ENCODE measurements at places on chromosomes 16 and 17.

DNA sequence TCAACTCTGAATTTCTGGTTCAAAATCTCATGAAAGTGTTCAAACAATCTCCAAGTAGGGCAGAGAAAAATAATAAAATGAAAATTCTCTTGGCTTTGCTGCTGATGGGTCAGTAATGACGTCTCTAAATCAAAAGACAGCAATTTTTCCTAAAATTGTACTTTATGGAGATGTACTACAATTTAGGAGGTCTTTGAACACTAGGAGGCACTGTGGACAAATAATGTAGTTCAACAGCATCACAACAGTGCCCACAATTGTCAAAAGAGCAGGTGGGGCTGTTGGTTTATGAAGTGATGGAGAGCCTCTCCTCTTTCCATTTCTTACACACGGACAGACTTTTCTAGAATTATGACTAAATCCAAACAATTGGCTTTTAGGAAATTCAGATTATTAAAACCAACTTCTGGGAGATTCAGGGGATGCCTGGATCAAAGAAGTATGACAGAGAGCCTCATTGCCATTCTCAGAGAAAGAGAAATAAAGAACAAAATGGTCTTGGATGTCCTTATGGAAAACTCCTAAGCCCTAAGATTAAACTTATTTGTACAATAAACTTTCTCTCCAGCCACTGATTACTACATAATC, 23.8 kb downstream of the EZH1 start:
- peak; percentile 65 for DNase-seq

- no peak for DNase-seq
These were observed 30.1 kb downstream of the SNX11 start for GRCh38 chr17:48137656-48138055.

GRCh38 chr17:79047291-79047920, 23.4 kb downstream of the C1QTNF1 start:
- DNase-seq = no peak

GRCh38 chr16:89048871-89049422, 44.7 kb upstream of the ACSF3 start:
- DNase-seq = no peak

GRCh38 chr17:39156491-39156890, 5.1 kb upstream of the PLXDC1 start:
- no peak for DNase-seq

GRCh38 chr16:11140466-11140865, 115.5 kb downstream of the SOCS1 start:
- no peak for DNase-seq

DNA sequence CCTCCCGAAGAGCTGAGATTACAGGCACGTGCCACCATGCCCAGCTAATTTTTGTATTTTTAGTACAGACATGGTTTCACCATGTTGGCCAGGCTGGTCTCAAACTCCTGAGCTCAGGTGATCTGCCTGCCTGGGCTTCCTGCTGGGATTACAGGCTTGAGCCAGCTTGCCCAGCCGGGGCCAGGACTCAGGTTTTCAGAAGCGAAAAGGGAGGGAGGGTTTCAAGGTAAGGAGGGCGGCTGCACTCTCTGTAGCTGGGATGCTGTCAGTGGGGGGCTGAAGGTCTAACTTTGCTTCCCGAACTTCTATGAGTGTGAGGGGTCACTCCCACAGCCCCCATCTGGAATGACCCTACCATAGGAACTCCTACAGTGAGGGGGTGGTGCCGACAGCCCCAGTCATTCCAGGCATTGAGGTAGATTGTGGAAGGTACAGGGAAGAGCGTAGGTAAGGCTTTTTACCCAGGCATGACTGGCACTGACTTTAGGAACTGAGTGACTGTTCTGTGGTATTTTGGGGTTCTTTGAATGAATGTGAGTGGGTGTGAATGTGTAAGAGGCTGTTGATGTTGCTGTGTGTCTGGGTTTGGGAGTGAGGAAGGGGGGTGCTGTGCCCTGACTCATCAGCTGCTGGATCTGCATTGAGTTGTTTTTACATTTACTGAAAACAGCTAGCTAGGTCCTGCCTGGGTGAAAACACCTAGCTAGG, 3.8 kb upstream of the C1QL1 start:
- no peak for DNase-seq

- DNase-seq = no peak
These were observed 297.3 kb downstream of the ABCC12 start for GRCh38 chr16:47858333-47858982.

GRCh38 chr16:5875416-5875815, 777.8 kb upstream of the EEF2KMT start:
- no peak for DNase-seq
